GM12892 (cell line): ENCODE measurements at places on chromosomes 2 and 18.

DNA sequence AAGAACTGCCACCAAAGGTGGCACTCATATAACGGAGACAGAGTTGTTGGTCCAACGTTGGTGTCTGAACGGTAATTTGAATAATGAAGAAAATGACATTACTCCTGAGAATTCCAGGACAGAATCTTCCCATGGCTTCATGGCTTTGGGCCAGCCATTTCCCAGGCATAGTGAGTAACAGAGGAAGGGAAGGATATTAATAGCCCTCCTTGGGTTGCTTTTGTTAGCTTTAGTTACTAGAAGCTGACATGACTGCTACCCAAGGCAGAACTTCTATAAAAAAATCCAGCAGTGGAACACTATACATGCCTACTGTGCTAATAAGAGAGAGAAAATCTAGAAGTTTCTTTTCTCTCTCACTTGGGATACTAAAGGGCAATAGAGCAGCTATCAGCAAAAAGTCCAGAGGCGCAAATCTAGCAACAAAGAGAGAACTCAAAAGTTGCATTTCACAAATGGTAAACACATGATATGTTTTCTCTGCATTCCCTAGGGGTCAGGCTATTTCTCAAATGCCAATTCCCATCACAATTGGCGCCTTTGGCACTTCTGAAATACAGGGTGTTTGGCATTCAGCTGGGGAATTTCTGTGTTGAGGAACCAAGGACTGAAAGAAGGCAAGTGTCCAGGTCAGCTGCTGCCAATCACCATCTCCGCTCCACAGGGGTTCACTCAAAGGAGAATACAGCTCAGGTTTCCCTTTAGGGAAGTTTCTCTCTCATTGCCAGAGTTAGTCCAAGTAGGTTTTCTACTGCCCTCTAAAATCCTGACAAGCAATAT lies 160.8 kb upstream of the KYNU start:
- DNase-seq: no peak

DNA sequence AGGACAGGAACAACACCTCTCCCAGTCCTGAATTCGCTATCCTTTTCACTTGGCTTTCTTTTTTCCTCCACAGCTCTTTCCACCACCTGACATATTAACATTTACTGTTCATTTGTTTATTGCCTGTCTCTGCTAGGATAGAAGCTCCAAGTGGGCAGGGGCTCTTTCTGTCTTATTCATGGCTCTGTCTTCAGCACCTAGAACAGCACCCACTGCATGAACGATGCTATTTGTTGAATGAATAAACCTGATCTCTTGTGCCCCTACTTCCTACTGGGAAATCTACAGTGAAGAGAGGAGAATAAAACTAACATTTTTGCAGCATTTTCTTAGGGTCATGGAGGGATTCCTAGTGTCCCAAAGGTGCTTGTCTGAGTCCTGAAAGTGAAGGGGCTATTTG lies 24.4 kb upstream of the GAREM2 start:
- no peak for DNase-seq

- no peak for DNase-seq
Measured at GRCh38 chr2:11558214-11558886, 24.5 kb downstream of the GREB1 start.

- DNase-seq: no peak
Measured at GRCh38 chr2:231280846-231281245, 82.4 kb downstream of the ARMC9 start.

GRCh38 chr2:28193630-28194403 lies 198.8 kb upstream of the FOSL2 start:
- no peak for DNase-seq

- no peak for DNase-seq
Measured at GRCh38 chr18:551404-552061, 28.6 kb upstream of the CETN1 start.

DNA sequence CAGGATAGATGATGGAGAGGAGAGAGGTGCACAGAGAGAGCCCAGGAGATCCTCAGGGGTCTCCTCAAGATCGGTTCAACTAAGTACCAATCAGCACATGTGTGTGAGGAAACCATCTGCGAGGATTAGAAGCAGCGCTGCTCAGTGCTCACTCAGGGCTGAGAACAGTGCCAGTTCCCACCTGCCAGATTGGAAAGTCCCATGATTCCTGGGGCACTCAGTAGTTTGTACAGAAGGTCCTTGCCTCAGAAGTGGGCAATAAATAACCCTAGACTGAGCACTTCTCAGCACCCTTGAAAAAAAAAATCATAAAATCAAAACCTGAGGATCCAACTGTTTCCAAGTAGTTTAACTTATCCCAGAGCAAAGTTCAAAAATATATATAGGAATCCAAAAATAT lies 53.8 kb downstream of the SEMA4F start:
- no peak for DNase-seq

DNA sequence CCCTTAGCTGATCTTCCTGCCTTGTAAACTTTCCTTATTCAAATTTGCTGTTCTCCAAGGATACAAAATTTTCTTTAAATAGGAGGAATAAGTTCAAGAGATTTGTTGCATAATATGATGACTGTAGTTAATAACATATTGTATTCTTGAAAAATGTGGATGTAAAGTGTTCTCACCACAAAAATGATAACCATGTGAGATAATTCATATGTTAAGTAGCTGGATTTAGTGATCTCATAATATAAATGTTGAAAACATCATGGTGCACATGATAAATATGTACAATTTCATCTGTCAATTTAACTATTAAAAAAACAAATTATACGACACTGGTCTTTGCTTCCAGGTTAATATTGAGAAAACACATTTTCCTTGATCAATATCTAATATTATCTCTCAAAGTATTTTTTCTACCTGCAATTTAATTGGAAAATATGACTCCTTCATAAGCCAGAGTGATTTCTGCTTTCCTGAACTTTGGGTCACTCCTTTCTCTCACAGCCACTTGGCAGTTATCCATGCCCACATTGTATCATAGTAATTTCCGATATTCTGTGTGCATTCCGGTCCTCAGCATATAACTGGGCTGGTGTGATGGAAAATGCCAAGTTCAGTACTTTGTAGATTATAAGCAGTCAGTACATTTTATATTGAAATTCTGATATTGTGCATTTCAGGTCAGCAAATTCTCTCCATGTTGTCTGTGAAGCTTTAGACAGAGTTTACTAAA lies 152.6 kb downstream of the GULP1 start:
- no peak for DNase-seq

- no peak for DNase-seq
Measured at GRCh38 chr2:26238311-26238958, 6.0 kb downstream of the HADHA start.

- DNase-seq: no peak
Measured at GRCh38 chr2:66470199-66470598, 35.3 kb downstream of the MEIS1 start.

GRCh38 chr2:12455661-12456060 lies 261.1 kb upstream of the TRIB2 start:
- DNase-seq: no peak

- no peak for DNase-seq
Measured at GRCh38 chr18:77090546-77091174, 41.9 kb downstream of the MBP start.

DNA sequence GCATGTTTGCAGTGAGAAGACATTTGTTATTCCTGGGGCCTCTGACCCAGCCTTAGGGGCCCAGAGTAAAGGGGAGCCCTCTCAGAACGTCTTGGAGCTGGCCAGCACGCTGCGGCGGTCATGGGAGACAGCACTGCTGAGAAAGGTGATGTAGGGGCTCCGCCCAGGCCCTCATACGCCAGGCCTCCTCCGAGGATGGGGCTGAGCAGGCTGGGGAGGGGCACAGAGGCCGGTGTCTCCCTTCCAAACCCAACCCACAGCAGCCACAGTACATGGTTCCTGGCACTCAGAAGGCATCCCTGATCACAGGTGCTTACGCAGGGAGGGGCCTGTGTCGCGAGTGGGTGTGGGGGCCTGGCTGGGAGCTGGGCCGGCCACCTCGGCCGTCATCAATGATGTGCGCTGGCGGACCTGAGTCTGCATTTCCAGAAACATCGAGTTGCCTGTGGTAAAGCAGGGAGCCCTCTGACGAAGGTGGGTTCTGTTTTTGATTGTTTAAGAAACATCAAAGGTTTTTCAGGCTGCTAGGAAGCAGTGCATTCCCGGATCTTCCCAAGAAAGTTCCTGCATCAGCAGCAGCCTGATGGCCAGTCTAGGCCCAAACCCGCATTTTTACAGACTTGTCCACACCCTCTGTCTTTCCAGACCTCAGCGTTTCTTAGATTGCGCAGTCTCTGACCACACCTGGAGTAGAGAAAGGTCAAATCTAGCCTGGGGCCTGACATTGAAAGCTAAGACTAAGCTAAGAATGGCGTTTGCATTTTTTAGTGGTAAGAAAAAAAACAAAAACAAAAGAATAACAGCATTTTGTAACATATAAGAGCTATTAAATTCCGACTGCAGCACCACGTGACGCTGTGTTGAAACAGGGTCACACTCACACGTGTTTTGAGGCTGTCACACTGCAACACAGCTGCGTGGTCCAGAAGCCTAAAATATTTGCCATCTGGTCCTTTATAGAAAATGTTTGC lies 51.2 kb upstream of the PXDN start:
- no peak for DNase-seq

GRCh38 chr2:178109813-178110212 lies 2.4 kb upstream of the RBM45 start:
- DNase-seq: no peak

DNA sequence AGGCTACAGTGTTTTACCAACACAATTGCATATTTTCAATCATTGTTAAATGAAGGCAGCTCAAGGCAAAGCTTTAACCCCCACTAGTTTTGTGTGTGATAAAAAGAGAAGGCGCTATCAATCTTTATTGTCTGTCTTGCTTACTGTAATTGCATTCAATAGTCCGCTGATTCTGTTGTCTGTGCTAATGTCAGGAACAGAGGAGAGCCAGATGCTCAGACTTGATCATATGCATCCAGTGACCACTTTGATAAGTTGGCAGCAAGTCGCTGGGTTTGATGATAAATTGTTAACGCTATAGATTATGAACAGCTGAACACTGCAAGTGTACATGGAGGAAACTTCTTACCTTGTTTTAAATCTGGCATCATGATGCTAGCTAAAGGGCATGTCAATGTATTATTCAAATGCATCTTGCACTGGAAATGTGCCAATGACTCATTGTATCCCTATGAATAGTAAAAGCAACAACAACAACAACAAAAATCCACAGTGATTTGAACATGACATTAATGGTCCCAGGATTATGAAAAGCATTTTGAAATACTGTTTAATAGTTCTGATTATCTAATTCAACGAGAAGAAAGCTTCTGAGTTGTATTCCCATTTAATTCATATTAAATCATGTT lies 423.5 kb upstream of the FANCL start:
- DNase-seq: no peak

- no peak for DNase-seq
Measured at GRCh38 chr2:16855183-16855582, 189.5 kb upstream of the CYRIA start.

DNA sequence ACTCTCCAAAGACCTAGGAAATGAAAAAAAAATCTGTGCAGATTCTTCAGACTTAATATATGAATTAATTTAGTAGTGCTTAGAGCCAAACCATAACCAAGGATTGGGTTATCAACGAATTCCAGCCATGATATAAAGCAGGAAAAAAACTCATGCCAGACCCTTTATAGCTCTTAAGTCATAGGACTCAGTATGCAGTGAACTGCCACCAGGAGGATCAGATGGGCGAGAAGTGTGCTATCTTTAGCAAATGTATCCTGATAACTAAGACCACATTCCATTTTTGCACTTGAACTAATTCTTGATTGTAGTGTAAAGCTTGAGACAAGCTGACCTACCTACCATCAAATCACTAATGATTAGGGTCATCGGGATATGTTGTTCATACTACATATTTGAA lies 178.1 kb downstream of the IKZF2 start:
- no peak for DNase-seq

- DNase-seq: no peak
Measured at GRCh38 chr2:240250985-240251847, 110.8 kb upstream of the OTOS start.

GRCh38 chr2:227163998-227164762 lies at the start of the genes COL4A3 and COL4A4:
Gene COL4A3 (plus strand): TSS chr2:227164624. CDS start chr2:227164727, 103 bp downstream.
Gene COL4A4 (minus strand): TSS chr2:227164205. CDS start chr2:227147483, 16,722 bp downstream.
- peak; percentile 59 for DNase-seq

GRCh38 chr2:48906633-48907032 lies 151.1 kb upstream of the LHCGR start:
- no peak for DNase-seq

DNA sequence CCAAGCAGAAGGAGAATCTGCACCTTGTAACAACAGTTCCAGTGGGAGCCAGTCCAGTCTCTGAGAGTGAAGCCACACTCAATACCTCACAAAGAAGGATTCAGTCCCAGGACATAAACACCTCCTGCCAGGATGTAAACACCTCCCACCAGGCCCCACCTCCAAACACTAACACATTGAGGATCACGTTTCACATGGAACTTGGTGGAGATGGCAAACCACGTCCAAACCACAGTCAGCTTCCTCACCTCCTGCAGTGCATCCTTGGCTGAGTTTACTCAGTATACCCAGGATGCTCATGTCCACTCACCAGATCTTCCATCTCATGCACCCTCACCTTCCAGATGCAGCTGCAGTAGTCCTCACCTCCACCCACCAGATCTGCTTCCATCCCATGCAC lies 37.8 kb upstream of the TMEM18 start:
- DNase-seq: no peak

DNA sequence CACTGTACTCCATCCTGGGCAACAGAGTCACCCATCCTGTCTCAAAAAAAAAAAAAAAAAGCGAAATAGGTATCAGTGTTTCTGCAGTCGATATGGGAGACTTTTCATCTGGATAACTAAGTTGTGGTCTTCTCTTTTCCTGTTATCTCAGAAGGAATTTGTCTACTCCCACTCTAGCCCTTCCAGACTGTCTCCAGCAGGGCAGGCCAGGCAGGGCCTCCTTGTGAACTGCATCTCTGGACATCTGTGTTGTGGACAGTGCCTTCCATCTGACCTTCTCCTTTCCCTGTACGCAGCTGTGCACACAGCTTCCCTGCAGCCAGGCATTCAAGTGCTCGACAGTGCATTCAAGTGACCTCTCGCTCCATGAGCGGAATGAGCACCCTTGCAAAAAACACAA lies 110.2 kb downstream of the CABLES1 start:
- DNase-seq: no peak

- DNase-seq: no peak
Measured at GRCh38 chr2:10235099-10235908, 67.4 kb upstream of the HPCAL1 start.

DNA sequence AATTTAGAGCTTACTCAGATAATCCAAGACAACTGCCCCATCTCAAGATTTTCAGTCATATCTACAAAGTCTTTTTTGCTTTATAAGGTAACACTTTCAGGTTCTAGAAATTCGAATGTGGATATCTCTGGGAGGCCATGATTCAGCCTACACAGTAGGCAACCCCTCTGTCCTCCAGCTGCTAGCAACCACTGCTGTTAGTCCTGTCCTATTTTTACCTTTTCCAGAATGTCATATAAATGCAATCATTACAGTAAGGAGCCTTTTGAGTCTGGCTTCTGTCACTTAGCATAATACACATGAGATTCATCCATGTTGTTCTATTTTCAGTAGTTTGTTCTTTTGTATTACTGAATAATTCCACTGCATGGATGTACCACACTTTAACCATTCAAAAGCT lies 28.5 kb upstream of the MARCHF7 start:
- DNase-seq: no peak

DNA sequence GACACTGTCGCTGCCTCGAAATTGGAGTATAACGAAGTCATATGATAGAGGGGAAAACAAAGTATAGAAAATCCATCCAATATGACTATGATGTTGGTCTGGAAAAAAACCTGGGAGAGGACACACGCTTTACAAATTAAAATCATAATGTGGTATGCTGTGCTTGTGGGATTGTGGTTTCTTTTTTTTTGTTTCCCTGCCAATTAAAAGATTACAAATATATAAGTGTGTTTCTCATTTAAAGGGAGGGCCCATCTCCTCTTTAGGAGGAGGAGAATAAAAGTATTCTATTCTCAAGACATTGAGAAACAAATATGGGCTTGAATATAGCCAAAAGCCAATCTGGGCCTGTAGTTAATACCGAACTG lies 86.6 kb downstream of the EPHA4 start:
- no peak for DNase-seq
